NCI-H510A treated with DMSO at 0.1 percent for 48 hours (cell line): ENCODE measurements at places on chromosomes 11 and 22.

DNA sequence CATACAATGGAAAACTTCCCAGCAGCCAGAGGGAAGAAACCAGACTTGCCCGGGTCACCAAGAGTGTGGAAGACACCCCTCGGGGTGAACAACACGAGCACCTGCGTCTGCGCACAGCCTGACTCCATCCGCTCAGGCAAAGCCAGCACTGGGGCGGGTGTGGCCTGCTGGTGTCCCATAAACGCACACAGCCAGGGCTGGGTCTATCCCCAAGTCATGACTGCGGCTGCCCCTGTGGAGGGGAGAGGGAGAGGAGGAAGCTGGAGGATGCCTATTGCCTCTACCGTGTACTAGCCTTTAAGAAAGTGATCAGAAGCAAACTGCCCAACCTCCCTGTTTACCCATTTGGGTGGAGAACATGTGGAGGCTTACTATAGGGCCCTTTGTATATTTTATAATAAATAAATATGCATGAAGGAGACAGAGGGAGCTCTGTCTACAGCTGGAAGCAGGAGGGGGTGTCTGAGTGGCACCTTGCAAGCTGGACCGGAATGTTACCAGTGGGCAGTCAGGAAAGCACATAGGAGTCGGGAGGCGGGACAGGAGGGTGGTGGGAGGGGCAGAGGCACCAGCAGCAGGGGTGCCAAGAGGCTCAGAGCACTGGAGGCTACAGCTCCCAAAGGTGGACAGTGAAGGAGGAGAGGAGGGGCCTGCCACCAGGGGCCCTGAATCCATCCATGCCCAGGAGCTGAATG is 79.6 kb downstream of the PHF21B start:
- DNase-seq = no peak

- no peak for DNase-seq
Measured at GRCh38 chr11:27619039-27619574, 81.1 kb downstream of the BDNF start.

- no peak for DNase-seq
Measured at GRCh38 chr22:21082248-21082647, 36.5 kb downstream of the LRRC74B start.

GRCh38 chr11:87603887-87604286 is 566.2 kb downstream of the TMEM135 start:
- no peak for DNase-seq

- DNase-seq = no peak
Measured at GRCh38 chr22:39545386-39546365, 13.1 kb upstream of the RPS19BP1 start.

- no peak for DNase-seq
Measured at GRCh38 chr11:7516475-7516874, 2.7 kb downstream of the PPFIBP2 start.

DNA sequence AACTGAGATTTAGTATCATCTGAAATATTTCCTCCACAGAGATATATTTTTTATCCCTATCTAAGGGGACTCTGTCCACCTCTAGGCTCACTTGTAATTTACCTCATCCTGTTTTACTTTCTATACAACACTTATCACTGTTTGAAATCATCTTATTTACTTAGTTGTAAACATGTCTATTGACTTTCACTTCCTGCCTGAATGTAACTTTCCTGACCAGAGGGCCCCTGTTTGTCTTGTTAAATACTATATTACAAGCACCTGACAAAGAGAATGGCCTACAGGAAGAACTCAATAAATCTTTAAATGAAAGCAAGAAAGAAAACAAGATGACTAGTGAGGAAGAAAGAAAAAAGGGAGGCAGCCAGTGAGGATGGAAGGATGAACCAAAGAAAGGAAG is 1727.5 kb downstream of the LRRC4C start:
- DNase-seq = peak; percentile 41

DNA sequence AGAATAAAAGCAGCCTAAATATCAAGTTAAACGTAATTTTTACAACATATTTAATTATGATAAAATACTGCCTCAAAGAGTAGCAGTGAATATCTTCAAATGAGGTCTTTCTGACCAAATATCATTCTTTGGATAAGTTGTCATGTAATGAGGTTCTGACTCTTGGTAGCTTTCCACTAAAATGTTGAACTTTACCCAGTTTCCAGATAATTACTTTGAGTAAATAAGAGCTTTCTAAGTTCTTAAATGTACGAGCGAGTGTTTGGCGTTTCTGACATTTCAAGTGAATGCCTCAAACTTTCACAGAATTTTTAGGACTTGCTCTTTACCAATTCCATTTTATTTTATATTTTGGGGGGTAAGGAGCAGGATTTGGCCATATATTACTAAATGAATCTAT is 1515.2 kb downstream of the FAM181B start:
- no peak for DNase-seq
